Activated CD8-positive, alpha-beta T cell treated with anti-CD3 and anti-CD28 coated beads for 36 hours (primary cell): ENCODE measurements at places on chromosomes 4 and X.

DNA sequence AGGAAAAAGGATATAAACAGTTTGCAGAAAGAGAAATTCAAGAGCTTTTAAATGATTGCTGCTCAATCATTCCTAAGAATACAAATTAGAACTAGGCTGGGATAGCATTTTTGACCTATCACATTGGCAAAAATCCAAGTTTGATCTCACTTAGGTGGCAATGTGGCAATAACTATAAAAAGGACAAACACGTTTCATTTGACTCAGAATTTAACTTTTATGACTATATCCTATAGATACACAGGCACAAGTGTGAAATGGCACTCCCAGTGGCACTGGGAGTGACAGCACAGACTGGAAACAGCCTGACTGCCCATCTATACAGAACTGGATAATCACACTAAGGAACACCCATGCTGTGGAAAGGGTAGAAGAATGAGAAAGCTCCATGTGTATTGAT, 11.1 kb downstream of the CENPU start:
- no peak overlapping the region for H3K27ac ChIP-seq
- no peaks in the 10 kb centered on the region for H3K27me3 ChIP-seq
- peaks cover 79% of the 10 kb centered on the region for H3K36me3 ChIP-seq
- H3K4me3 ChIP-seq = no peak overlapping the region
- no peak for DNase-seq

- H3K27ac ChIP-seq = no peak overlapping the region
- peaks cover 5% of the 10 kb centered on the region for H3K4me1 ChIP-seq
- no peak for DNase-seq
- no peak overlapping the region for H3K4me3 ChIP-seq
- peaks cover 37% of the 10 kb centered on the region for H3K27me3 ChIP-seq
Measured at GRCh38 chr4:156966836-156967235, 4.8 kb downstream of the PDGFC start.

GRCh38 chrX:4263030-4263803, 549.8 kb upstream of the PRKX start:
- DNase-seq = peak; percentile 4
- no peaks in the 10 kb centered on the region for H3K27me3 ChIP-seq
- no peaks in the 10 kb centered on the region for H3K36me3 ChIP-seq

- peak; percentile 35 for DNase-seq
- peaks cover 2% of the 10 kb centered on the region for H3K27me3 ChIP-seq
- peaks cover 21% of the 10 kb centered on the region for H3K4me1 ChIP-seq
- H3K4me3 ChIP-seq = no peak overlapping the region
- H3K27ac ChIP-seq = no peak overlapping the region
Measured at GRCh38 chrX:40303256-40304077, 205.7 kb upstream of the BCOR start.

GRCh38 chr4:71765350-71765749, 18.5 kb downstream of the GC start:
- no peaks in the 10 kb centered on the region for H3K4me1 ChIP-seq
- H3K36me3 ChIP-seq = no peaks in the 10 kb centered on the region
- no peak overlapping the region for H3K4me3 ChIP-seq
- no peak for DNase-seq
- no peaks in the 10 kb centered on the region for H3K27me3 ChIP-seq

- peak within 1 kb of the TSS; percentile 67 for H3K27ac ChIP-seq
- peak; percentile 92 for DNase-seq
- peaks cover 18% of the 10 kb centered on the region for H3K4me1 ChIP-seq
- peak within 1 kb of the TSS; percentile 54 for H3K4me3 ChIP-seq
- H3K27me3 ChIP-seq = no peaks in the 10 kb centered on the region
- no peaks in the 10 kb centered on the region for H3K36me3 ChIP-seq
Measured at GRCh38 chrX:49199906-49200771, at the start of gene SYP. TSS of gene SYP (minus strand) at chrX:49200193. CDS start at chrX:49200186, 7 bp downstream.

DNA sequence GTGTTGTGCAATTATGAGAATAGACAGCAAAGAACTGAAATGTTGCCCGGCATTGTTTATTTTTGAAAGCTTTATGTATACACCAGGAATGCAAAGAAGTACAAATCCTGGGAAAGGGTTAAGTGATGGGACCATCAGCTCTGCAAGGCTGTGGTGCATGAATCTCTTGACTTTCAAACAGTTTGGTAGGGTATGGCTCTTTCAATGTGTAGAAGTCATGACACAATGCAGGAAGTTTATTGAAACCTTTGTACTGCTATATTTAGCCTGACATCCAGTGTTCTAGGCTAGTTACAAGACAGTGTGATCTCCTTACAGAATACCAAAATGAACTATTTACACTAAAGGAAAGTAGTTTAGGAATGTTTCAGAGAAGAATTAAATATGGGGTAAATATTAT, 206.8 kb upstream of the HAND2 start:
- H3K4me3 ChIP-seq = no peak overlapping the region
- no peak for DNase-seq
- no peaks in the 10 kb centered on the region for H3K27me3 ChIP-seq
- H3K27ac ChIP-seq = no peak overlapping the region
- no peaks in the 10 kb centered on the region for H3K36me3 ChIP-seq
- H3K4me1 ChIP-seq = no peaks in the 10 kb centered on the region

- H3K27me3 ChIP-seq = no peaks in the 10 kb centered on the region
- no peaks in the 10 kb centered on the region for H3K36me3 ChIP-seq
- peaks cover 11% of the 10 kb centered on the region for H3K4me1 ChIP-seq
- no peak for DNase-seq
- H3K27ac ChIP-seq = no peak overlapping the region
Measured at GRCh38 chrX:101208152-101208905, 11.3 kb upstream of the DRP2 start.

GRCh38 chr4:72311291-72311690, 257.7 kb downstream of the ADAMTS3 start:
- no peaks in the 10 kb centered on the region for H3K4me1 ChIP-seq
- H3K27me3 ChIP-seq = peaks cover 3% of the 10 kb centered on the region
- H3K27ac ChIP-seq = no peak overlapping the region
- no peaks in the 10 kb centered on the region for H3K36me3 ChIP-seq
- DNase-seq = no peak
- H3K4me3 ChIP-seq = no peak overlapping the region

DNA sequence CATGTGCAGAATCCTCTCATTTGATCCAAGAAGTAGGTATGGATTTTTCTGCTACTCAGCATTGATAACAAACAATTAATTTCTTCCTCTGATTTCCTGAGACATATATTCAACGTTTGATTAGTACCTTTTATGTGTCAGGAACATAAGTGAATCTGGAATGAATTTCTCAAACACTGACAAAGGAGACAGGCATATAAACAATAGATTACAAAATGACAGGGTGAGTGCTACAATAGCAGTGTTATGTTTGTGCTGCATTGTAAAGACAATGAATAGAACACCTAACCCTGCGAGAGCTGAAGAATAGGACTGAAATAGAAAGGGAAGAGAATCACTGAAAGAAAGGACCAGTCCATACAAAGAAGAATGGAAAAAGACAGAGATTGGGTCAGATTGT, 52.9 kb downstream of the ARHGAP24 start:
- H3K36me3 ChIP-seq = no peaks in the 10 kb centered on the region
- H3K27ac ChIP-seq = no peak overlapping the region
- H3K4me3 ChIP-seq = no peak overlapping the region
- H3K4me1 ChIP-seq = no peaks in the 10 kb centered on the region

- H3K4me1 ChIP-seq = no peaks in the 10 kb centered on the region
- H3K4me3 ChIP-seq = no peak overlapping the region
- DNase-seq = no peak
- no peaks in the 10 kb centered on the region for H3K36me3 ChIP-seq
- no peak overlapping the region for H3K27ac ChIP-seq
Measured at GRCh38 chr4:13830449-13830848, 202.9 kb upstream of the BOD1L1 start.

GRCh38 chrX:54891573-54891972, 29.1 kb upstream of the TRO start:
- H3K27me3 ChIP-seq = peaks cover 4% of the 10 kb centered on the region
- H3K27ac ChIP-seq = no peak overlapping the region
- DNase-seq = peak; percentile 46
- H3K4me1 ChIP-seq = no peaks in the 10 kb centered on the region

DNA sequence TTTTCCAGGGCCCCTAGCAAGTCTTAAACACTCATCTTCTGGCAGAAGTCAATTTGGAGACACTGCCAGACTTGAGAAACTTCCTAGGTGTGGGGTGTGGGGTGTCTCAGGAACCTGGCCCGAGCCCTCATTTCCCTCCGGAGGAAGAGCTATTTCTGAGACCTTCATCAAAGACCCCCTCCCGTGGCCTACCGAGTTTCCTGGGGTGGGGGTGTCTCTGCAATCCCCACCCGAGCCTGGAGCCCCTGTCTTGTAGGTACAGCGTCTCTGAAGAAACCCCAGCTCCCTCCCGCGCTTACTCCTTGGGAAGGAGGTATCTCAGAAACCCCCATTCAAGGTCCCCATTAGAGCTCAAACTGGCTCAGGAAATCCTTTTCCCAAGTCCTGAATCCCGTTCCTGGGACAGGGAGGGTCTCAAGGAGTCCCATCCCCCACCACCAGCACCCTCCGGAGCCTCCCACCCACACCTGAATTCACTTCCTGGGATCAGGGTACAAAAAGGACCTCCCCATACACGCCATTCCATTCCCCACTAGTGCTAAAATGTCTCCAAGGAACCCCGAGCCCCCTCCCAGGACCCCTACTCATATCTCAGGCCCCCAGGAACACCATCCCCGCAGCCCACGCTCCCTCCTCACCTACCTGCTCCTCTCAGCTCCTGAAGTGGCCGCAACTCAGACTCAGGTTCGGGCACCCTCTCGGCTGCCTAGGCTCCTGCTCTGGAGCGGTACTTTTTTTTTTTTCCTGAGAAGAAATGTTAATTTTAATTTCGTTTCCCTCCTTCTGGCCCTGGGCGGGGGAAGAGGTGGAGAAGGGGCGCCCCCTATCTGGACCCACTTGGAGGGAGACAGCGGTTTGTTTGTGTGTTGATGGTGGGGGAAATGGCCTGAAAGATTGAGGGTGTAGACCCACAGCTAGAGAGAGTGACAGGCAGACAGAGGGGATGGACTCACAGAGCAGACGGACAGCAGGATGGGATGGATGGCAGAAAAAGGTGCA, 1.1 kb downstream of the SLC38A5 start:
- H3K4me3 ChIP-seq = peak overlapping the region; percentile 93
- DNase-seq = peak; percentile 60
- H3K4me1 ChIP-seq = peaks cover 37% of the 10 kb centered on the region
- H3K27ac ChIP-seq = peak overlapping the region; percentile 92
- no peaks in the 10 kb centered on the region for H3K27me3 ChIP-seq

- no peak for DNase-seq
- H3K27me3 ChIP-seq = peaks cover 5% of the 10 kb centered on the region
Measured at GRCh38 chr4:189815404-189816192, 125.1 kb upstream of the FRG1 start.

DNA sequence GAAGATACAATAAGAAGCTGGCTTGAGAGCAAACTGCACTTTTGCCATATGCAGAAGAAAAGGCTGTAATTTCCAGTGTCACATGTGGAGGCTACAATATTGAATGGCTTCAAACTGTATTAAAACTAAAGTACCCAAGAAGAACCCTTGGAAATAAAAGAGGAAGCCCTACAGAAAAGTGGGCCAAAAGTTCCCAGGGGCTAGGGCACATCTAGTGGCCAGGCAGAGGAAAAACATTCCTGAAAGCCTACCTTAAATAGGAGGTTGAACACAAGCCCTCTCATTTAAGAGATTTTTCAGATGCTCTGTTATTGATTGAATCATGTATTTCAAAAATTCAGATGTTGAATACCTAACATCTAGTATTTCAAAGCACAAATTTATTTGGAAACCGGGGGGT, 40.6 kb upstream of the PRDX4 start:
- H3K4me3 ChIP-seq = no peak overlapping the region
- no peaks in the 10 kb centered on the region for H3K36me3 ChIP-seq
- DNase-seq = no peak
- H3K27me3 ChIP-seq = peaks cover 1% of the 10 kb centered on the region
- no peak overlapping the region for H3K27ac ChIP-seq

- no peak overlapping the region for H3K27ac ChIP-seq
- H3K4me1 ChIP-seq = no peaks in the 10 kb centered on the region
- no peak overlapping the region for H3K4me3 ChIP-seq
- H3K36me3 ChIP-seq = no peaks in the 10 kb centered on the region
Measured at GRCh38 chr4:166293556-166293955, 420.5 kb downstream of the TLL1 start.

GRCh38 chr4:77174426-77174825, 17.4 kb downstream of the CCNG2 start:
- H3K36me3 ChIP-seq = peaks cover 16% of the 10 kb centered on the region
- DNase-seq = no peak
- H3K27me3 ChIP-seq = peaks cover 2% of the 10 kb centered on the region
- no peaks in the 10 kb centered on the region for H3K4me1 ChIP-seq

DNA sequence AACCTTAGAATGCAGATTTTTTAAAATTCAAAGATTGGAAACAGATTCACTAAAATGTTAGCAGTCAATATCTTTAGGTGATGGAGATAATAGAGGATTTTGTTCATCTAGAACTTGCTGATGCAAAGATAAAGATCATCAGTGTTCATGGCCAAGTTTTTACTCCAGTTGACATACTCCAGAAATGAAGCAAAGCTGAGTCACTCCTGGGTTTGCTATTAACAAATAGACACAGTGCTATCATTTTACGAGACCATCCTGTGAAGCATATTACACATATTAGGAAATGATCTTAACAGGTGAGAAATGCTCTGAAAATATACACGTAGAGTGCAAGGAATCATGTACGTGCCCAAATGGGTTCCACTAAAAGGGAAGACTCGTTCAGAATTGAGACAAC, 170.6 kb upstream of the FAM9B start:
- H3K4me1 ChIP-seq = peaks cover 13% of the 10 kb centered on the region
- H3K27ac ChIP-seq = no peak overlapping the region
- H3K36me3 ChIP-seq = no peaks in the 10 kb centered on the region
- no peak overlapping the region for H3K4me3 ChIP-seq
- no peak for DNase-seq

GRCh38 chr4:1038948-1039492, 27.6 kb downstream of the FGFRL1 start:
- DNase-seq = no peak
- H3K27ac ChIP-seq = no peak overlapping the region
- H3K4me3 ChIP-seq = no peak overlapping the region
- H3K27me3 ChIP-seq = peaks cover 7% of the 10 kb centered on the region
- H3K36me3 ChIP-seq = no peaks in the 10 kb centered on the region
- H3K4me1 ChIP-seq = peaks cover 5% of the 10 kb centered on the region

- H3K36me3 ChIP-seq = no peaks in the 10 kb centered on the region
- DNase-seq = no peak
- H3K27me3 ChIP-seq = no peaks in the 10 kb centered on the region
Measured at GRCh38 chr4:31365006-31365690, 645.0 kb downstream of the PCDH7 start.

DNA sequence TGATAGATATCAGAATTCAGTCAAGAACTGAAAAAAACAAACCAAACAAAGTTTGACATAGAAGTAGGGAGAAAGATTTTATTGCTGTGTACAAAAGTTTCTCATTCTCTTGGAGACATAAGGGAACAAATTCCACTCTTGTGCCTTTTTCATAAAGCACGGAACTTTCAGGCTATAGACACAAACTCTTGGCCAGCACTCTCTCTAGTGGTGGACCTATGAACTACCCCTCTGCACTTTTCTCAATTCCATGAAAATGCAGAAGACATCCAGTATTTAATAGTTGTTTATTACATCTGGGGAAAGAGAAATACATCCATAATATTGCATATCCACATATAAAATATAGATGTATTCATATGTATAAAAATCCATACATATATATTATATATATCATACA, 291.6 kb upstream of the HS3ST1 start:
- no peaks in the 10 kb centered on the region for H3K36me3 ChIP-seq
- DNase-seq = no peak
- no peak overlapping the region for H3K27ac ChIP-seq
- peaks cover 4% of the 10 kb centered on the region for H3K27me3 ChIP-seq
- H3K4me3 ChIP-seq = no peak overlapping the region
- H3K4me1 ChIP-seq = no peaks in the 10 kb centered on the region

- no peak overlapping the region for H3K4me3 ChIP-seq
- H3K27ac ChIP-seq = no peak overlapping the region
- DNase-seq = no peak
- H3K4me1 ChIP-seq = peaks cover 6% of the 10 kb centered on the region
- H3K36me3 ChIP-seq = no peaks in the 10 kb centered on the region
Measured at GRCh38 chr4:65668201-65669089, 1.8 kb downstream of the EPHA5 start.
